ENCODE measurements at places on chromosomes 6 and 20.

GRCh38 chr20:35260426-35260825, 17.5 kb downstream of the MMP24OS start:
- DNase-seq, result no peak

DNA sequence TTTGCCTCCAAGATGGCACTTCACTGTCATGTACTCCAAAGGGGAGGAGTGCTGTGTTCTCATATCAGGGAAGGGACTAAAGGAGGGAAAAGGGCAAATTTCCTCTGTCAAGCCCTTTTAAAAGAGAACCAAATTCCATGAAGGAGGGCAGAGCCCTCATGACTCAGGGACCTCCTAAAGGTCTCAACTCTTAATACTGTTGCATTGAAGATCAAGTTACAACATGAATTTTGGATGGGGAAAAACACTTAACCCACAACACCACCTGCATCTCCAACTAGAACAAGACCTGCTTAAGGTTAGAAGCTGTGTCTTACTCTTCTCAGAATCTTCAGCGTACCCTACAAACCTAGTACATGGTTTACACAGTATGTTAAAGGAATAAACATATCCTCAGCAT, 23.7 kb upstream of the FBXO30 start:
- no peak for DNase-seq

DNA sequence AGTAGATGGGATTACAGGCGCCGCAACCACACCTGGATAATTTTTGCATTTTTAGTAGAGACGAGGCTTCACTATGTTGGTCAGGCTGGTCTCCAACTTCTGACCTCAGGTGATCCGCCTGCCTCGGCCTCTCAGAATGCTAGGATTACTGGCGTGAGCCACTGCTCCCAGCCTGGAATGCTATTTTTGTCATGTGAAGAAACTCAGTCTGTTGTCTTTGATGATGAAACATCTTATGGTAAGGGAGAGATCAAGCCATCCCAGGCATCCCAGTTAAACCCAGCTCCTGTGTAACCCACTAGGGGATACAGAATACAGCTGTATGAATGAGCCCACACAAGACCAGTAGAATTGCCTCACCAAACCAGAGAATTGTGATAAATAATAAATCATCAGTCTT, 83.6 kb upstream of the RBM24 start:
- DNase-seq, result no peak

DNA sequence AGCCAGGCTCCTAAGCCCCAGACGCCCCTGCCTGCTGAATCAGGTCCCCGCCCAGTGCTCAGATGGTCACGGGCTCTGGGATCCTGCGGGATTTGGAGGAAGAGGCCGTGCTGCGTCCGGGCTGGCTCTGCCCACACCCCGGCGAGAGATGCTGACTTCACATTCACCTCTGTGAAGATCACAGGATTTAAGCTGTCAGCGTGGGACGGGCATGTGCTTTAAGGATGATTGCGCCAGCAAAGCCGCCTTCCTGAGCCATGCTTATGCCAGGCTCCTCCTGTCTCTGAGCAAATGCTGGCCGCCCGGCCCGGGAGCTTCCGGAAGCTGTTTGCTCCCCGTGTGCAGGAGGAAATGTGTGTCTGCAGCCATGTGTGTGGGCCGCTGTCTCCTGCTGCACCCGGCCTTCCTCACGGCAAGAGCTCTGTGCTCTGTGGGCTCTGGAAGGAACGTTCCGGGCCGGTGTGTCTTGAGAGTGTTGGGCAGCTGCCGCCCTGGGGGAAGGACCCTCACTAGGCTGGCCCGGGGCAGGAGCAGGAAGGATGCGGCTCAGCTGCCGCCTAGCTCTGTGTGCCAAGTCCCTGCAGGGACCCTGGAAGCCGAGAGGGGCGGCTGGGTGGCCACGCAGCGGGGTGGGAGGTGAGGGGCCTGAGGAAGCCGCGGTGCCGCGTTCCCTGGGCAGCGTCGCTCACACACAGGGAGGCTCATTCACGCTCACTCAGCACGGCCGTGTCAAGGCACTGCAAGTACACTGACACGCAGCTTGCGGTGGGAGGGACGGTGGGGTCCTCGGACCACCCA, 19.0 kb upstream of the BHLHE23 start:
- DNase-seq, result no peak

- no peak for DNase-seq
Observed at GRCh38 chr6:70131528-70131927, 171.4 kb downstream of the COL9A1 start.

DNA sequence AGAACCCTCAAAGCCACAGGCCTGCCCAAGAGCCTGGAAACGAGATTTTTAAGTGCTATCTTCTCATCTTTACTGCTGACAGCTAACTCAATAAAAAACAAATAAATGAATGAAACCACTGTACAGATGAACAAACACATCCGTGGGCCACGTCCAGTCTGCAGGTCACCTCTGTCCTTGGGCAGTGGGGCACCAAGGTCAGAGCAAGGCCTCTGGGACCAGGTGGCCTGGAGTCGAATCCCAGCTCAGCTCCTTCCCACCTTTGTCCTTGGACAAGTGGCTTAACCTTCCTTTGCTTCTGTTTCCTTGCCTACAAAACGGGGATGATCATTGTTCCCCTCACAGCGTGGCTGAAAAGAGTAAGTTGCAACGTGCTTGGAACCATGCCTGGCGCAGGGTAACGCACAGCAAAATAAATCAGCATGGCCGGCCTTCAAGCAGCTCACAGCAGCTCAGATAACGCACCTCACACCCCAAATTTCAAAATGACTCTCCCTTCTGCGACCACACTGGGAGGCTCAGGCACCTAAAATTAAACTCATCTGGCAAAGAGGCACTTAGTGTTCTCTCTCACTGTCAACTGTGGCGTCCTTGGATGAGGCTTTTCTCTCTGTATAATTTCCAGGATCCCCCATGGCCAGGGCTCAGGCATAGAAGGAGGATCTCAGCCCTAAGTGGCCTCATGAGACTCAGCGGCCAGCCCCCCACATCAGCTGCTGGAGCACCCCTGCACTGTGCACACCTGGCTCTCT, 35.7 kb downstream of the RRBP1 start:
- DNase-seq, result no peak

- DNase-seq, result no peak
Observed at GRCh38 chr6:26223228-26223627, 136.0 kb downstream of the HFE start.
